Epithelial cell of prostate (primary cell): ENCODE measurements at places on chromosomes 7 and 10.

GRCh38 chr10:124498056-124498455 is 36.4 kb downstream of the LHPP start:
- DNase-seq: no peak

DNA sequence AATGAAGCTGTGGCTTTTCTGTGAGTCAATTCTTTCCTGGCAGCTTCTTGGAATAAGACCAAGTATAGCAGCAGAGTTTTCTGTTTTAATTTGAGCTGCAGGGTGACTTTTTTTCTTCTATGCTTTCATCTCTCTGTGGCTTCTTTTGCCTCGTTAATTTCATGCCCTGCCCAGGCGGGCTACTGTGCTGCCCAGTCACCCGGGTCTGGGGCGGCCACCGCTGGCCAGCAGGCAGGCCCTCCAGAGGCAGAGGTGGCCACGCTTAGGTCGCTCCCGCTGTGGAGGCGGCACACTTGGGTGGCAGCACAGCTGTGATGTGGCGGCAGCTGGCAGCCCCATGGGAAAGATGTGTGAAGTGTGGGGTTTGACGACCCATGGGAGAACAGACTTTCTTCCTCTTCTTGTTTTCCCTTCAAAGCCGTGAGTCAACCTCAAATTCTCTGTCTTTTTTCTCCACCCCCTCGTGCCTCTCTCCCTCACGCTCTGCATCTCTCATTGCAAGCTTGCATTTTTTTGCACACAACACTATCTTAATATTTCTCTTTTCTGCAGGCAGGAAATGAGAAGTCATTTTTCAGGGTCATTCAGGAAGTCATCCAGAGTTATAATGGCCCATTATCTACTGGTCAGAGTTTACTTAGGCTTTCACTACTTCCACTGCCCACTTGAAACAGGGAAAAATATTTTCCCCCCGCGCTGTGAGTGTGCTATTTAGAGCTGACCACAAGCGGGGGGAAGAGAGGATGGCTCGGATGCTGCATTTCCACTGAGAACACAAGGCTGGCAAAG is 67.8 kb downstream of the EGFR start:
- no peak for DNase-seq

DNA sequence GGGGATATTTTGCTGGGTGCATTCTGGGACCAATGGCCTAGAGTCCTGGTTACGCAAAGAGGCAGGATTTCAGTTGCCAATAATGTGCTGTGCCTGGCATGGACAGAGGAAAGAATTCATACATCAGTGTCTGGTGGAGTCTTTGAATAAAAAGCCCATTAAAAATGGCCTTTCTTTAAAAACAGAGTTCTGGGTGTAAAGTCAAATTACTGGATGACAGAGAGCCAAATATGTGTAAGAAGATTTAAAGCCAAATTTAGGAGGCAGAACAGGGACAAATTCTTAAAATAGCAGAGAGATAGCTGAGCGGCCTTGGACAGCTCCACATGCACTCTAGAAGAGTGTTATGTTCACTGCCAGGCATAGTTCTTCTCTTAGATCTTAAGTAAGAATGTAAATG is 60.8 kb upstream of the MEOX2 start:
- no peak for DNase-seq

- DNase-seq: no peak
Measured at GRCh38 chr10:95982200-95982599, 61.2 kb upstream of the CCNJ start.

- DNase-seq: no peak
Measured at GRCh38 chr7:33970536-33970935, 65.2 kb downstream of the BMPER start.
